ENCODE measurements at places on chromosomes 2 and 18.

- DNase-seq: no peak
Observed at GRCh38 chr2:127651971-127652550, 6.1 kb downstream of the GPR17 start.

DNA sequence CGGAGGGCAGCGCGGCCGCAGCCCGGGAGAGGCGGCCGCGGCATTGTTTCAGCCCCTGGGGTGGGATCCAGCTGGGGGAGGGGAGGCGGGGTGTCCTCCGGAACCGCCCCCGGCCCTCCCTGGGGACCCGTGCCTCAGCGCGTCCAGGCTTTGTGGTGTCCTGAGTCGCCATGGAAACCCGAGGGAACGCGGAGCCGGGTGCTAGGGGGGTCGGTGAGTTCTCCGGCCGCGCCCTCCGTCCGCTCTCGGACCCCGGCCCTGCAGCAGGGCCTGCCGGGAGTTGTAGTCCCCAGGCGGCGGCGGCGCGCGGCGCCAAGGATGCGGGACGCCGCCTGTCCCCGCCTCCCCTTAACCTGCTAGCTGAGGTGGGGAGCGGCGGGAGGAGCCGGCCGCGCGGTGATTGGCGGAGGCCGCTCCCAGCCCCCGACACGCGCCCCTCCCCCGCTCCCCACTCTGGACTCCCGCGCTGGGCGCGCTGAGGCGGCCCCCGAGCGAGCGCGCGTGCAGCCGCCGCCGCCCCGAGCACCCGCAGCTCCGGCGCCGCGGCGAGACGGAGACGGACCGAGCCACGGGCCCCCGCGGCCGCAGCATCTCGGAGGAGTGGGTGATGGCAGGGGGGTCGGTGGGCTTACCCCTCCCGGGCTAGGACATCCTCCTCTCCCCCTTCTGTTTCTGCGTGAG is at the start of gene DPYSL5:
Gene DPYSL5, plus strand, starts transcription at position 478 of the 681 bp plus-strand sequence. CDS start 50,368 bp downstream, outside the sequence.
- no peak for DNase-seq

DNA sequence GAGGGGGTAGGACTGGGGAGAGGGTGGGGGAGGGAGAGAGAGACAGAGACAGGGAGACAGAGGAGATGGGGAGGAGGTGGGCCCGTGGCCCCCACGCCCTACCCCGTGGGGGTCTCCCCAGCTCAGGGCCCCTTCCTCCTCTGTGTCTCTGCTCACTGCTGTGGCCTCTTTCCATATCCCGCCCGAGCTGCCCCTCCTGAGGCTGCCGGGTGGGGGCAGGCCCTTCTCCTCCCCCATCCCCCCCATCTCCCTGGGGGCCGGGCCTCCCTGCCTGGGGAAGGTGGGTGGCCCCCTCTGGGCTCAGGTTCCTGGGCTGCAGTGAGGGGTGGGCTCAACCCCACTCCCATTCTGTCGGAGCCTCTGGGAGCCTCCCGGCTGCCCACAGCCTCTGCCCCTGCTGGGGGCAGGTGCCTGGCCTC is 332 bp upstream of the PDCD1 start:
- no peak for DNase-seq

DNA sequence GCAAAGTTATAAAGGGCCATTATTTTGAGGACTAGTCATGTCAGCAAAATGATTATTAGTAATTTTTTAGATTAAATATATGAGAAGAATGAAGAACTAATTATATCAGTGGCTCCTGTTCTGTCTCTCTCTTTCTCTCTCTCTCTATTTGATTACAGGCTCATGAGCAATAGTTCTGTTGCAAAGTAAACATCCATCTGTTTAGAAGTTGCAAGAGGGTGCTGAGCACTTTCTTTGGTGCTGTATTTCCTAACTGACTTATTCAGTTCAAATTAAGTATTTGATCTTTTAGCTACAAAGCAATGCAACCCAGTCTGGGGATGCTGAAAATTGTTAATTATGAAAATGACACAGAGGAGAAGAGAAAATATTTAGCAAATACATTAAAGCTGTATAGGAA is 408.1 kb upstream of the UBE2E3 start:
- DNase-seq: no peak

DNA sequence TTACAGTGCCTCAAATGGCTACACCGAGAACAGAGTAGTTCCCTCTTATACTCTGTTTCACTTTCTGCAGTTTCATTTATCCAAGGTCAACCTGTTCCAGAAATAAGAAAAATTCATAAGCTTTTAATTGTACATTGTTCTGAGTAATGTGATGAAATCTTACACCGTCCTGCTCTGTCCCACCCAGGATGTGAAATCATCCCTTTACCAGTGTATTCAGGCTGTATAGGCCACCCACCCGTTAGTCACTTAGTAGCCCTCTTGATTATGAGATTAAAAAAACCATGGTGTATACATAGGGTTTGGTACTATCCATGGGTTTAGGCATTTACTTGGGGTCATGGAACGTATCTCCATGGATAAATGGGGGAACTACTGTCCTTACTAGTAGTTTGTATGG is 29.8 kb downstream of the STARD6 start:
- no peak for DNase-seq

GRCh38 chr18:10971717-10972116 is 177.7 kb downstream of the PIEZO2 start:
- DNase-seq: peak; percentile 32

DNA sequence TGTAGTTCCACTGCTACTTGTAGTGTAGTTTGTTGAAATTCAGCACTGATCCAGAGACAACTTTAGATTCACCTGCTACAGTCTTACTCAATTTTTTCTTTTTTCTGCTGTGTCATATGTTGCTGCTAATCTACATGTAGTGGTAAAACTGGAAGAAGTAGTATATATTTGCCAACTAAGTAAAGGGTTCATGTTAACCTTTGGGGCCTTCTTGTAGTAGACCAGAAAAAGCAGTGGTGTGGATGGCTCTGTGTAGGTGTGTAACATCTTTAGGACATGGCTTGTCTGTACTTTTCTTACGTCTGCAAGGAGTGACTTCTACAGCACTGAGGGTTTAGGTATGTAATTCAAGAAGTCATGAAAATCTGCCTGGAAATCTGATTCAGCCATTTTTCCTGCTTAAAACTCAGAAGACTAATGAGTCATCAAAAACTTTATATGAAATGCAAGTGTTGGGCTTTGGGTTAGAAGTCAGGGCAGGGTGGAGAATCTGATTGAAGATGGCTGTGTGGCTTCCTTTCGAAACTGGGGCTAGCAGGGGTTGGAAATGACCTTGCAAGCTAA is 8.4 kb downstream of the PTPRM start:
- no peak for DNase-seq

GRCh38 chr2:229578052-229578846 is 136.1 kb downstream of the DNER start:
- no peak for DNase-seq

DNA sequence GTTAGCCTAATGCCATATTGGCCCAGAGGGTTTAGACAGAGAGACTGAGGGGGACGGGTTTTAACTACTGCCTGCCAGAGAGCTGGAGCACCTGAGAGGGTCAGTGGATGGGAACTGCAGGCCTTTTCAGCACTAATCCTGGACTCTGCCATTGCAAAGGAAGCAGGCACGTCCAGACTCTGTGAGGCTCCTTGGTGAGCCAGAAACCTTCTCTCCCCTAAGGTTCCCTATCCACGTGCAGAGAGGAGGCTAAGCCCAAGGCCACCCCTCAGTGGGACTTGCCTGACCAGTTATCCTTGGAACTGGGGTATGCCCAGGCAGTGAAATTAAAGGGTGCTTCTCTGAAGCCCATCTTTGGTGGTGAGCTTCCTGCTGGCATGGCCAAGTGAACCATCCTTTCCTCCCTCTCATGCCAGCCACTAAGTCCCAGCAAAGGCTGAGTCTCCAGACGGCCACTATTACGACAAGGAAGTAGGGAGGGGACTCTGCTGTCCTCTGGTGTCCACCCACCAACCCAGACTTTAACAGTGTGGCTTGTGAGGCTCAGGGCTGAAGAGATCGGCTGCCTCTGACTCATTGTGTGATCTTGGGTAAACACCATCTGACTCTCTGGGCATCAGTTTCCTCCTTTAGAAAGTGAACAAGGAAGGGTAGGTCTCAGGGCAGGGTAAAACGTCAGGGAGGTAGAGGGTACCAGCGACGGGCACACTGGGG is 3.9 kb upstream of the MLPH start:
- DNase-seq: no peak

DNA sequence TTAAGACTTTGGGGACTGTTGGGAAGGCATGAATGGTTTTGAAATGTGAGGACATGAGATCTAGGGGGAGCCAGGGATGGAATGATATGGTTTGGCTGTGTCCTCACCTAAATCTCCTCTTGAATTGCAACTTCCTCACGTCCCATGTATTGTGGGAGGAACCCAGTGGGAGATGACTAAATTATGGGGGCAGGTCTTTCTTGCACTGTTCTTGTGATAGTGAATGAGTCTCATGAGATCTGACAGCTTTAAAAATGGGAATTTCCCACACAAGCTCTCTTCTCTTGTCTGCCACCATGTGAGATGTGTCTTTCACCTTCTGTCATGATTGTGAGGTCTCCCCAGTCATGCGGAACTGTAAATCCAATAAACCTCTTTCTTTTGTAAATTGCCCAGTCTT is 11.5 kb upstream of the MBP start:
- DNase-seq: no peak

DNA sequence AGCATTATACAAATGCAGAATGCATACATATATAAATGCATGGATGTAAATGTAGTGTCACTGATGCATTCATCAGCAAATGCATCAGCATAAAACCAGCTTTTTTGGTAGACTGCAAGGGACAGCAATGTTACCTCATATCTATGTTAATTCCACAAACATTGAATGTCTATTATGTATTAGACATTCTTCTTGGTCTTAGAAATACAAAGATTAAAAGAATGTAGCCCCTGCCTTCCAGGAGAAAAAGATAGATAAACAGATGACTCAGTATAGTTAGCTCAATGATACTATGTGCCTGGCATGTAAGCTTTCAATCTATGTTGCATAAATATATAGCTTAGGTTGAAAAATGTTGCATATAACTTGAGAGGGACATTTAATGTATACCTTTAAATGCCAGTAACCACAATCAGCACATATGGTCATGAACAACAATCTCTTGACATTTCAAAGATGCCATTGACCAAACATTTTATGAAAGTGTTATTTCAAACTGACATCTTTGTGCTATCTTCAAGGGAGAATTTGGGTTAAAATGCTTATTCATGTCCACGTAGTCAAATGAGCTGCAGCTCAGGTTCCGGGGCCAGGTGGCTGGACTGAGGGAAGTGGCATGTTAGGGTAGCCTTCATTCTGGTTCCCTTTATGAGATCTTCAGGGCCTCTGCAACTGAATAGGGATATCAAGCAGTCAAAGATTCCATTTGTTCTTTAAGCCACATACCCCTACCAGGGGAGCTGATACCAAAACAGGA is 45.2 kb upstream of the GCG start:
- no peak for DNase-seq

- no peak for DNase-seq
Observed at GRCh38 chr2:223652902-223653301, 50.7 kb upstream of the SCG2 start.

DNA sequence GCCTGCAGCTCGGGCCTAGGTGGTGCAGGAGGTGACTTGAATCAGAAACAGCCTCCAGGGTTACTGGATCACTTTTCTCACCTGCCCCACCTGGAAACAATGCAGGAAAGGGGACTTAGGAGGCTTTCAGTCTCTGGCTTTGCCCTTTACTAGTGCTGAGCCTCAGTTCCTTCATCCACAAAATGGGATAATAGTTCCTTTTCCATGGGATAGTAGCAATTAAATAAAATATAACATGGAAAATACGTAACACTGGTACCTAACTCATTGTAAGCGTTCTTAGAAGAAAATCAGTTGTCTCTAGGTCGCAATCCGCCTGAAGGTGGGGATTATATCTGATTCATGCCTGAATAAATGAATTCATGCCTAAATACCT is 112.6 kb upstream of the STPG4 start:
- no peak for DNase-seq

GRCh38 chr2:64516651-64517510 is 7.2 kb upstream of the AFTPH start:
- no peak for DNase-seq

GRCh38 chr2:218039171-218039570 is 29.9 kb upstream of the RUFY4 start:
- DNase-seq: no peak

- no peak for DNase-seq
Observed at GRCh38 chr2:9303528-9304225, 97.1 kb downstream of the ASAP2 start.

GRCh38 chr2:56626927-56627326 is 443.1 kb downstream of the CCDC85A start:
- no peak for DNase-seq

GRCh38 chr2:75466708-75467311 is 93.9 kb downstream of the EVA1A start:
- DNase-seq: peak; percentile 15

GRCh38 chr2:5365871-5366461 is 326.2 kb upstream of the SOX11 start:
- DNase-seq: peak; percentile 42

DNA sequence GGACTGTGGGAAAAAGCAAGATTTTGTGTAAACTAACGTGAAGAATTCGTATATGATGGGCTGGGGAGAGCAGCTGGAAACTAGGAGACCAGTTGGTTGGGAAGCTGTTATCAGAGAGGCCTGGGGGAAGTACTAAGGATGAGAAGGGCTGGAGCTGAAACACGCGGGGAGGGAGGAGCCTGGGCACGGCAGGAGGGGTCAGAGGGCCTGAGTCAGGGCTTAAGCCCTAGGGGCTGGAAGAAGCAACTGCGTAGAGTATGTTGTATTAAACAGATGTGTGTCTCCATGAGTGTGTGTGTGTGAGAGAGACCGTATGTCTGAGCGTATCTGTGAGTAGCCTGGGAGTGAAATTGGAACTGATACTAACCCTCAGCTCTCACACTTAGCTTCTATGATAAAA is 8.4 kb downstream of the POMC start:
- no peak for DNase-seq

GRCh38 chr2:117967977-117968718 is 45.7 kb downstream of the CCDC93 start:
- no peak for DNase-seq

DNA sequence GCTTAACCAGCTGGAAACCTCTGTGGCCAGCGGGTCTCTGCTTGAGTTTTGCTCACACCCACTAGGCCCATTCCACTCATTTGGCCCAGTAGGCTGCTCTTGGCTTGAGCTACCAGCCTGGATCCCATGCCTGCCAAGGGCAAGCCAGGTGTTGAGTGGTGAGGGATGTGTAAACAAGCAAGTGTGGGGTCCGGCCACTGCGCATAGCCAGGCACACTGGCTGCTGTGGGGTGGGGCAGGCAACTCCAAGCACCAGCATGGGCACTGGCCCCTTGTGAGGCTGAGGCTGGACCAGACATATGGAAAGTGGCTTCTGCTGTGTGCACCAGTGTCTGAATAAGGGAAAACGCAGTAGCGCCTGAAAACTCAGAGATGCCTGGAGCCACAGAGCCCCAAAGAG is 732.7 kb downstream of the NR4A2 start:
- no peak for DNase-seq
